ENCODE measurements at places on chromosomes 2 and 18. TPM values are rescaled to one million over a fixed set of nuclear protein-coding genes. Genes with fewer than 3 reads are reported as not detected.

Gene AFF3
- total RNA-seq: 14.7 TPM

Gene TOGARAM2
- 0.73 TPM for total RNA-seq

- DNase-seq: peak; percentile 36
- no peak overlapping the region for H3K4me3 ChIP-seq
- peaks cover 5% of the 10 kb centered on the region for H3K4me1 ChIP-seq
- no peaks in the 10 kb centered on the region for H3K36me3 ChIP-seq
- no peaks in the 10 kb centered on the region for H3K27me3 ChIP-seq
- H3K27ac ChIP-seq: no peak overlapping the region
Measured at GRCh38 chr18:3380384-3380961, 69.5 kb upstream of the TGIF1 start.

Gene CTAGE1
- 0.12 TPM for total RNA-seq
